ENCODE measurements at places on chromosomes 16 and 17. TPM values are rescaled to one million over a fixed set of nuclear protein-coding genes. Genes with fewer than 3 reads are reported as not detected.

RASL10B gene
- 1.3 TPM for total RNA-seq

HCRT gene
- total RNA-seq, result not detected

PDE6G gene
- total RNA-seq, result not detected

ITGA2B gene
- 0.10 TPM for total RNA-seq

NTN3 gene
- 0.10 TPM for total RNA-seq
